ENCODE measurements at places on chromosomes 3 and 15.

GRCh38 chr3:158882445-158882844 is 80.6 kb downstream of the MFSD1 start:
- DNase-seq: no peak

- no peak for DNase-seq
Measured at GRCh38 chr3:142500211-142500610, 52.4 kb upstream of the XRN1 start.

DNA sequence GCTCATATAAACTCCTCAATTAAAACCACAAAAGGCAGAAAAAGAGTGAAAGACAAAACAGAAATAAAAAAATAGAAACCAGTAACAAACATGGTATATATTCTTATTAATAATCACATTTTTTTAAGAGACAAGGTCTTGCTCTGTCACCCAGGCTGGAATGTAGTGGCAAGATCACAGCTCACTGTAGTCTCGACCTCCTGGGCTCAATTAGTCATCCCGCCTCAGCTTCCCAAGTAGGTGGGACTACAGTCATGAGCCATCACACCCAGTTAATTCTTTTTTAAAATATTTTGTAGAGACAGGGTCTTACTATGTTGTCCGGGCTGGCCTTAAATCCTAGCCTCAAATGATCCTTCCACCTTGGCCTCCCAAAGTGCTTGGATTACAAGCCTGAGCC is 37.1 kb downstream of the FAM240A start:
- DNase-seq: no peak

- no peak for DNase-seq
Measured at GRCh38 chr15:64023220-64023619, 23.1 kb downstream of the DAPK2 start.

GRCh38 chr3:144444546-144444945 is 472.9 kb downstream of the DIPK2A start:
- DNase-seq: no peak

- no peak for DNase-seq
Measured at GRCh38 chr3:194961149-194961548, 275.5 kb downstream of the FAM43A start.

DNA sequence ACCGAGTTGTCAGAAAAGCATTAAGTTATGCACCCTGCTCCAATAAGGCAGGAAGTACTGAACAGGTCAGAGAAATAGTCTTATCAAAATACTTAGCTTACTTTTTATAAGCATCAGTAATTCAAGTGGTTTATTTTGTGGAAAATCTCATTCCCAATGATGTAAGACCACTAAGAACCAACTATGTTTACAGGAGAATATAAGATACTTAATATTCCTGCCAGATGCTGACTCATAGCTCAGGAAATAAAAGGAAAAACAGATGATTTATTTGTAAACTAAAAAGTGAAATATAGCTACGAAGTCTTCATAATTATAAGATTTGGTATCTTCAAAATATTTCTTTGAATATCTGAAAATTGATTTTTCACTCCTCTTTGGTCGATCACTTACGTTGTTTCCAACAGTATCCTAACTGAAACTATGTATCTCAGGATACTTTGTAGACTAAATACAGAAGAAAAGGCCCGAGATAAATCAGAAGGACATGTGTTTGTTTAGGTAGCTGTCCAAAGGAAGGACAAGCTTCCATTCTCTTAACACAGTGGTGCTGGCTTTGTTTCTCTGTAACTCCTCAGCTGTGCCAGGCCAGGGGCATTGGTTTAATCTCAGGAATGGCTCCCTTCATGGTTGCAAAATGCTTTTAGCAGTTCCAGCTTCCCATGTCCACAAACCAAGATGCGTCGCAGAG is 295.8 kb downstream of the GBE1 start:
- DNase-seq: no peak
